Breast epithelium (tissue), 4 donors: ENCODE measurements at places on chromosomes 12 and 14. TPM values are rescaled to one million over a fixed set of nuclear protein-coding genes. Genes with fewer than 3 reads are reported as not detected.

GRCh38 chr12:30440826-30441602 is 254.7 kb downstream of the IPO8 start:
- no peaks in the 10 kb centered on the region for H3K36me3 ChIP-seq
- no peak overlapping the region for H3K27ac ChIP-seq
- no peaks in the 10 kb centered on the region for H3K4me1 ChIP-seq
- no peaks in the 10 kb centered on the region for H3K27me3 ChIP-seq

DNA sequence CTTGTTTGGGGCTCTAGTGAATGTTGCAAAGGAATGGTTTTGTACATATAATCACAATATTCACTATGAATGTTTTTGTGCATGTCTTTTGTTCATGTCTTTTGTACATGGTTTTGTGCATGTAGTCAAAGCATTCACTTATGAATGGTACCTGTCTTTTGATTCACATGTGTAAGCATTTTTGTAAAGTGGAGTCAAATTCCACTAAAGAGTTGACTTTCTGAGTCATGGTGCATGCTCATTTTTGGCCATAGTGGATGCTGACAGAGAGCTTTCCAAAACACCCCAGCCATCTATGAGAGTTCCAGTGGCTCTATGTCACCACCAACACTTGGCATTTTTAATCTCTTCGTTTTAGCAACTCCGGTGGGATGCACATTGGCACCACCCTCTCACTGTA is 1185.9 kb upstream of the TMEM132C start:
- H3K27ac ChIP-seq: no peak overlapping the region
- no peak overlapping the region for H3K4me3 ChIP-seq
- H3K4me1 ChIP-seq: no peaks in the 10 kb centered on the region
- H3K27me3 ChIP-seq: no peaks in the 10 kb centered on the region

DNA sequence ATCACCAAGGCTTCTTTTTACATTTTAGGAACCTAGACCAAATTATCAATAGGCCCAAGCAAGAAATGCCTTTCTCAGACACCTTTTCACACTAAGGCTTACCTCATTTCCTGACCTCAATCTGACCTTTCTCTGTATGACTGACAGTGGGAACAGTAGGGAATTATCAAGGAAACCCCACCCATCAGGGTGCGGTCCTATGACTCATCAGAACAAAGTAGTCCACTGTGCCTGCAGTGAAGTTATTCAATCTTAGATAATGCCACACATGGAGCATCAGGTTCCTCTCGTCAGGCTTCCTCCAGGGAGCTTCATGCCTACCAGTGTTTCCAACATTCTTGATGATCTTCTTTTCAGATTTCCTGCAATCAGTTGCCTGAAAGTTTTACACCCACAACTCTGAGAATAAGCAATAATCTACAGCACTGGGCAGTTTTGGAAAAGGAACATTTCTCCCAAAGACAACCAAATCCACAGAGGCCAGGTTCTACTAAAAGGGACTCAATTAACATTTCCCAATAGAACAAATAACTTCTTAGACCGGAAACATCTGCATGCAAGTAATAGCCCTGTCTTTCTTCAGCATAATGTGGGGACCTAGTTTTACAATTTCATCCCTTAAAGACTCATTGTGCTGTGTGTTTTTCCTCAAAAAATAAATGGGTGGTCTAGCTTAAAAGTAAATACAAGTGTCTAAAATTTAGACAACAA is 35.9 kb upstream of the TMTC2 start:
- no peak for DNase-seq
- H3K27ac ChIP-seq: no peak overlapping the region
- no peak overlapping the region for H3K4me3 ChIP-seq
- no peaks in the 10 kb centered on the region for H3K4me1 ChIP-seq
- H3K36me3 ChIP-seq: no peaks in the 10 kb centered on the region

- no peaks in the 10 kb centered on the region for H3K4me1 ChIP-seq
- H3K27ac ChIP-seq: no peak overlapping the region
- H3K4me3 ChIP-seq: no peak overlapping the region
- no peaks in the 10 kb centered on the region for H3K36me3 ChIP-seq
- no peak for DNase-seq
Measured at GRCh38 chr14:92502541-92503286, 10.9 kb upstream of the RIN3 start.

DNA sequence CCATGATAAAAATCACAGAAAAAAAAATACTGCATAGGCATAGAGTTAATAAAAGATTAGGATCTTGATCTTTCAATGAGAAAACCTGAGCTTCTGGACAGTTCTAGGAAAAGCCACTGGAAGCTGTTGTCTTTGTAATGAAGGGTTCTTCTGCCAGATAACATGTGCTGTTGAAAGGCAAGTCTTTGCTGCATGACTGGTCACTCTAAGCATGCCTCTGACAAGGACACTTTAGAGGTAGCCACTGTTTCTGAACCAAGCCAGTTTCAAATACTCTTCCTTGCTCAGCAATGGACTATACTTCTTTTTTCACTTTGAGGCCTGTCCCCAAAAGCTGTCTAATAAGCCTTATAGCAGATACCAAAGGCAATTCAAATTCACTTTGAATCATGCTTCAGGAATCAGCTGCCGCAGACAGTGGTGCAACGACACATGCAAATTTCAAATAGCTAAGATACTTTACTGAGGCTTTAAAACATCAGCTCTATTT is 70.2 kb downstream of the BTG1 start:
- H3K4me1 ChIP-seq: no peaks in the 10 kb centered on the region
- DNase-seq: no peak
- no peaks in the 10 kb centered on the region for H3K27me3 ChIP-seq
- H3K36me3 ChIP-seq: no peaks in the 10 kb centered on the region

DNA sequence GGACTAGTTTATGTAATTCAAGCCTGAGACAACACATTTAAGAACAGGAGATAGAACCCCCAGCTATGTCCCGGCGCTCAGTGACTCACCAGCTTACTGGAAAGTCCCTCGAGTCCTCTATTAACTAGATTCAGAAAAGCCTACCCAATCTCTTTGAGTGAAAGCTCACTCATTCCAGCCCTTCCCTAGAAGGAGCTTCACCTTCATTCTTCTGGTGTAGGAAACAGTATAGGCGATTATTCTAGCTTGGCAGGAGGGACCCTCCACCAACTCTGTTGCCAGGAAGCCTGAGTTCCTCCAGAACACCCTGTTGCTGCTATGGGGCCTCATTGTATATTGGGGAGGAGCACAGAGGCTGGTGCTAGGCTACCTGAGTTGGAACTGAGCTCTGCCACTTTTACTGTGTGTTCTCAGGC is 57.2 kb upstream of the AEBP2 start:
- H3K27ac ChIP-seq: no peak overlapping the region
- DNase-seq: no peak
- H3K4me3 ChIP-seq: no peak overlapping the region
- no peaks in the 10 kb centered on the region for H3K27me3 ChIP-seq
- H3K36me3 ChIP-seq: no peaks in the 10 kb centered on the region
- no peaks in the 10 kb centered on the region for H3K4me1 ChIP-seq

DNA sequence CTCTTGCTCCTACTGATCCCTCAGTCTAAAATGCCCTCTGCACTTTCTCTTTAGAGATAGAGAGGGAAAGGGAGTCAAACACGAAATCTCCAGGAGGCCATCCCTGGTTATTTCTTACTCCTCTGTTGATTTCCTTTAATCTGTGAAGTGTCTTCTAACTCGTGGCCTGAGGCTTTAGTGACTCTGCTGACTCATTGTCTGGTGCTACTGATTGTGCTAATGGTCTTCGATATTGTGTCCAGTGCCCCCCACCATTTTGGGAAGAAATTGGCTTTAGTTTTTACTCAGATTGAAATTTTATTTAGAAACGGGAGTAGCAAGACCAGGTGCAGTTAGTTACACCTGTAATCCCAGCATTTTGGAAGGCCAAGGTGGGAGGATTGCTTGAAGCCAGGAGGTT is 839 bp downstream of the CLEC9A start:
- no peak overlapping the region for H3K4me3 ChIP-seq
- no peaks in the 10 kb centered on the region for H3K27me3 ChIP-seq
- no peaks in the 10 kb centered on the region for H3K36me3 ChIP-seq

- H3K27me3 ChIP-seq: no peaks in the 10 kb centered on the region
- H3K4me1 ChIP-seq: no peaks in the 10 kb centered on the region
- no peak overlapping the region for H3K27ac ChIP-seq
- DNase-seq: no peak
- no peaks in the 10 kb centered on the region for H3K36me3 ChIP-seq
Measured at GRCh38 chr14:22414876-22415604, 174.0 kb downstream of the DAD1 start.

GRCh38 chr12:65962036-65962430 is 137.8 kb downstream of the HMGA2 start:
- no peaks in the 10 kb centered on the region for H3K36me3 ChIP-seq
- no peaks in the 10 kb centered on the region for H3K27me3 ChIP-seq
- DNase-seq: no peak
- H3K27ac ChIP-seq: no peak overlapping the region

DNA sequence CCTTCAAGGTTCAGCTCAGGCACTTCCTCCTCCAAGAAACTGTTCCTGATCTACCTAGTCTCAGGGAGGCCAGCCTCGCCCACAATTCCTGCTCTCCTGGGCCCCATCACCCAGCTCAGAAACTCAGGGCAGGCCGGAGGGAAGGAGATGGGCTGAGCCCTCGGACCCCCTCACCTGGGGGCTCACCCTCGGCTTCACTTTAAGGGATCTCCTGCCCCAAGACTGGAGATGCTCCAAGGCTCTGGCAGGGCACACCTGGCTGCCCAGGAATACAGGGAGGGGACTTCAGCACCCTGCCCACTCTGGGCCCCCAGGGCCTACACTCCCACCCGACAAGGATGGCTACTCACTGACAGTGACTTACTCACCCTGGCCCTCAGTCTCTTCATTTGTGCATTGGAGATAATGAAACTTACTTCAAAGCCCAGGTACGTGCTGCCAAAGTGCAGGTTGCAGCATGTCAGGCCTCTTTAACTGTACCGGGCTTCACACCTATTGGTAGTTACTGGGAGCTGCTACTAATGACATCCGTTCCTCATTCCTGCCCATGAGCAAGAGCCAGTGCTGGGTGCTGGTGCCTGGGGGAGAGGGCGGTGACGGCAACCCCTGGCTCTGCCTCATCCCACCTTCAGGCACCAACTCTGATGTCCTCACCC is 21.0 kb upstream of the PPP1R13B start:
- H3K36me3 ChIP-seq: no peaks in the 10 kb centered on the region
- H3K27me3 ChIP-seq: no peaks in the 10 kb centered on the region
- peak overlapping the region; percentile 40 for H3K27ac ChIP-seq
- H3K4me1 ChIP-seq: no peaks in the 10 kb centered on the region
- H3K4me3 ChIP-seq: no peak overlapping the region

- no peaks in the 10 kb centered on the region for H3K27me3 ChIP-seq
- no peak overlapping the region for H3K4me3 ChIP-seq
- no peak overlapping the region for H3K27ac ChIP-seq
- no peaks in the 10 kb centered on the region for H3K36me3 ChIP-seq
- DNase-seq: no peak
Measured at GRCh38 chr12:73362666-73363065, 1090.5 kb downstream of the TRHDE start.

GRCh38 chr12:70271025-70271424 is 27.8 kb downstream of the CNOT2 start:
- H3K4me1 ChIP-seq: no peaks in the 10 kb centered on the region
- no peaks in the 10 kb centered on the region for H3K36me3 ChIP-seq
- no peak for DNase-seq
- H3K4me3 ChIP-seq: no peak overlapping the region
- no peaks in the 10 kb centered on the region for H3K27me3 ChIP-seq
- no peak overlapping the region for H3K27ac ChIP-seq

DNA sequence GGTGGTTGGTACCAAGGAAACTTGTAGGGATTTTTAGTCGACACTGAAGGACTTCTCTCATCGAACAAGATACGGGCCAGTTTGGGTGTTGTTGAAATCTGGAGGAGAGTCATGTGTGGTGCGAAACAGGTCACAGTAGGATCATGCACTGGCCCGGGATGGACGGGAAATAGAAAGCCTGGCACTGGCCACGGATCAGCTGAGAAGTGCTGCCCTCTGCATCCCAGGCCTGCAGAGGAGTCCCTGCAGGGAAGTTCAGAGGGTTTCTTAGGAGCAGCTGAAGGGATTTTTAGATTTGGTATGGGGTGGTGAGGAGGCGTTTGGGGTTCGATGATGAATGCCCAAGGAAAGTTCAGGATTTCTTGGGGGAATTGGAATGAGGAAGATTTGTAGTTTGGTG is 63.1 kb downstream of the TSPAN9 start:
- peaks cover 12% of the 10 kb centered on the region for H3K4me1 ChIP-seq
- no peak for DNase-seq
- no peak overlapping the region for H3K4me3 ChIP-seq
- no peak overlapping the region for H3K27ac ChIP-seq
- no peaks in the 10 kb centered on the region for H3K27me3 ChIP-seq

GRCh38 chr12:94304566-94305061 is 155.1 kb downstream of the CEP83 start:
- DNase-seq: no peak
- H3K27me3 ChIP-seq: no peaks in the 10 kb centered on the region
- H3K27ac ChIP-seq: no peak overlapping the region
- no peak overlapping the region for H3K4me3 ChIP-seq
- no peaks in the 10 kb centered on the region for H3K36me3 ChIP-seq

- DNase-seq: no peak
- no peak overlapping the region for H3K4me3 ChIP-seq
- H3K4me1 ChIP-seq: no peaks in the 10 kb centered on the region
- no peaks in the 10 kb centered on the region for H3K36me3 ChIP-seq
- no peak overlapping the region for H3K27ac ChIP-seq
- H3K27me3 ChIP-seq: no peaks in the 10 kb centered on the region
Measured at GRCh38 chr14:96139169-96139568, 65.5 kb upstream of the BDKRB2 start.

DNA sequence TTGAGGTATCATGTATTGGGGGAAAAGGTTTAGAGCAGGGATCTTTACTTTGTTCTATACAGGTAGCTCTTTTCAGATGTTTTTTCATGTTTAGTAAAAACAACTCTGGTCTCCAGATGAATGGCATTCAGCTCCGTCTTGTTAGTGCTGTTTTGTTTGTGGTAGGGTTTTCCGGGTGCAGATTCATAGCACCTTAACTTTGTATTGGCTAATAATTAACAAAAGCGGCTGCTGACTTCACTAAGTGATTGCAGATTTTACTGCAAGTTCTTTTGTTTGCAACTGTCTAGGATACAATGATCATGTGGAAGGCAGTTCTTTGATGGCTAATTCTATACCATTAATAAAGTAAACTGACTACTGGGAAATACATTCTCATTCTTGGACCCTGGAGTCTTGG is 32.2 kb upstream of the BHLHE41 start:
- no peaks in the 10 kb centered on the region for H3K4me1 ChIP-seq
- no peak overlapping the region for H3K27ac ChIP-seq
- H3K4me3 ChIP-seq: no peak overlapping the region
- H3K36me3 ChIP-seq: no peaks in the 10 kb centered on the region

- no peaks in the 10 kb centered on the region for H3K4me1 ChIP-seq
- H3K27ac ChIP-seq: no peak overlapping the region
- no peaks in the 10 kb centered on the region for H3K36me3 ChIP-seq
- H3K4me3 ChIP-seq: no peak overlapping the region
Measured at GRCh38 chr12:121205491-121205890, 4.4 kb upstream of the P2RX4 start.

- H3K27me3 ChIP-seq: no peaks in the 10 kb centered on the region
- no peaks in the 10 kb centered on the region for H3K4me1 ChIP-seq
- no peak for DNase-seq
- H3K4me3 ChIP-seq: no peak overlapping the region
Measured at GRCh38 chr14:36167431-36167830, 9.1 kb downstream of the PTCSC3 start.

PSMB5 gene
- total RNA-seq: 120 TPM

SYNDIG1L gene
- 0.64 TPM for total RNA-seq

STON2 gene
- 24.6 TPM for total RNA-seq

CPNE6 gene
- total RNA-seq: not detected

SERPINA5 gene
- 32.9 TPM for total RNA-seq

LGR5 gene
- 0.80 TPM for total RNA-seq

LTBR gene
- 108 TPM for total RNA-seq

TULP3 gene
- 18.6 TPM for total RNA-seq

NEUROD4 gene
- not detected for total RNA-seq

AQP2 gene
- total RNA-seq: not detected
